ENCODE measurements at places on chromosomes 7 and 10.

DNA sequence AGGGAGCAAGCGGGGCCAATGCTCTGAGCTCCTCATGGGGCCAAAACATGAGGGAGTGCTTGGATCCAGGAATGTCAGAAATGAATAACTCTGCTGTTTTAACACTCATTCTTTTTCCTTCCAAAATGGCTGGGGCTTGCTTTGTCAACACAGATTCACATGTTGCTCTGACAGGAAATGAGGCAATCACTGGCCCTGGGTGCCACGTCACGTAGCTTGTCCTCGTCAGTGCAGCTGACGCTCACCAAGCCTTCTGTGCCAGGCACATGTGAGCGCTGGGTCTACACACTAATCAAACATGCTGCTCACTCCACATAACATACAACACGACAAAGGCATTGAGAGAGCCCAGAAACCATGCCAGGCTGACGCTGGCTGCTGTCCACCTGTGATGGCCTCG lies 198.9 kb downstream of the WDR37 start:
- DNase-seq = no peak

GRCh38 chr7:133593561-133593960 lies 340.7 kb downstream of the EXOC4 start:
- no peak for DNase-seq

- DNase-seq = no peak
Observed at GRCh38 chr7:36208997-36209813, 56.2 kb downstream of the EEPD1 start.

DNA sequence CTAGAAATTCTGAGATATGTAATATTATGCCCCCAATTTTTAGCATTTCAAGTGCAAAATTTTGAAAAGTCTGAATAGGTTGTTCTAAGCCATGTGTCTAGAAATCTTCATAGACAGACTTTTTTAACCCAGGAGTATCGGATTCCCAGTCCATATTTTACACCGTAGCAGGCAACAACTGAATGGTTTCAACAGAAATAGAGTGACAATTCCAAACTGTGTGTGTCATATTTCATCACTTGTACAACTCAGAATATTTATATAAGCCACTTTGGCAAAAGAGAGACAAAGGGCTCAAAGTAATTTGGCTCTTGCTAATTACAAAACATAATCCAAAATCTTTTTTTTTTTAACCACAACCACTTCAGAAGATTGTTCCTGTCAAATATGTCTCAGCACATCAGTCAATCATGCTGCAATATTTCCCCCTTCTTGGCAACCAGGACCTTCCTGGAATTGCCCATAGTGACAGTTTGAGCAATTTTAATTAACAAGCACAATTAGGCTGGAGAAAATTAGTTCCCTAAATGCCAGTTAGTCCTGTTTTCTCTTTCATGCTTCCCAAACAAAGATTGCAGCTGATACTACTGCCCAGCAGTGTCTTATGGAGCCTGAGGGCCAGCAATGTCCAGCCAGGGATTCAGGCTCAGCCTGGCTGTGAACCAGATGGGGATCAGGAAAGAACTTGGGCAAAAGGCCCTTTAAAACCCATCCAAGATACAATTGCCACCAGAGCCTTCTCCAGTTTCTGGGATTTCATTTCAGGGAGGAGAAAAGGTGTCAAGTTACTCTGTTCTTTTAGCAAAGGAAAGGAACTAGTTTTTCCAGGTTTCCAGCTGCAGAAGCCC lies 533.3 kb upstream of the GHITM start:
- DNase-seq = no peak

GRCh38 chr7:157028199-157028903 lies 17.9 kb upstream of the MNX1 start:
- DNase-seq = no peak

DNA sequence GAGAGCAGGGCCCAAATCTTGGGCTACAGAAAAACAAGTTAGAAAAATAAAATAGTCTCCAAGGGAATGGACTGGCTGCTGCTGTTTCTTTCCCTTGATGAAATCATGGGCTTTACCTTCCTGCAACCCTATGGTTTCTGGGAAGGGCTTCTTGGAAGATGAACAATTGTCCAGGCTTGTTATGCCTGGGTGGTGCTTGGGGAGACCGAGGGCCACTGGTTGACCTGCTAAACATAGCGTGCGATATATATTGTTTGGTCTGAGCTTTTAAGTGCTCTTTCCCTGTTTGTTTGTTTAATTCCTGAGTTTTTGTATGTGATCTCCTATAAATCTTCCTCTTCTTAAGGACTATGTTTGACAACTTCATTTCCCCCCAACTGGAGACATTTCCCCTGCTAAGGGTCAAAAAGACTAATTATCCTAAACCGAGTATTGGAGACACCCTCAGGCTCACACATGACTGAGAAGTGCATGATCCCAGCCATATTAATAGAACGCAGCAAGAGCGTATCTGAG lies 37.9 kb downstream of the SLC25A28 start:
- DNase-seq = no peak
